ENCODE measurements at places on chromosomes 16 and 17. TPM values are rescaled to one million over a fixed set of nuclear protein-coding genes. Genes with fewer than 3 reads are reported as not detected.

The GNGT2 gene
- 40.2 TPM for total RNA-seq

The TBC1D3H gene
- not detected for total RNA-seq

The FBXL16 gene
- 2.8 TPM for total RNA-seq

The ABCC11 gene
- not detected for total RNA-seq

The SKAP1 gene
- total RNA-seq = 98.0 TPM

The TAC4 gene
- total RNA-seq = not detected

The PSMC3IP gene
- 52.5 TPM for total RNA-seq

The CX3CL1 gene
- not detected for total RNA-seq

The CNGB1 gene
- 0.51 TPM for total RNA-seq

The CSH2 gene
- 2.2 TPM for total RNA-seq

The FA2H gene
- total RNA-seq = not detected

The UTS2R gene
- 0.18 TPM for total RNA-seq

The CTRB1 gene
- total RNA-seq = not detected

The RPH3AL gene
- 2.0 TPM for total RNA-seq

The DCTPP1 gene
- 53.1 TPM for total RNA-seq

The TNFRSF17 gene
- total RNA-seq = not detected

The ASIC2 gene
- not detected for total RNA-seq

Data from activated naive CD4-positive, alpha-beta T cell treated with anti-CD3 and anti-CD28 coated beads, Interleukin-2, amount 50 U/mL, for 72 hours (primary cell).